ENCODE measurements at places on chromosomes 13 and 19. TPM values are rescaled to one million over a fixed set of nuclear protein-coding genes. Genes with fewer than 3 reads are reported as not detected.

DNA sequence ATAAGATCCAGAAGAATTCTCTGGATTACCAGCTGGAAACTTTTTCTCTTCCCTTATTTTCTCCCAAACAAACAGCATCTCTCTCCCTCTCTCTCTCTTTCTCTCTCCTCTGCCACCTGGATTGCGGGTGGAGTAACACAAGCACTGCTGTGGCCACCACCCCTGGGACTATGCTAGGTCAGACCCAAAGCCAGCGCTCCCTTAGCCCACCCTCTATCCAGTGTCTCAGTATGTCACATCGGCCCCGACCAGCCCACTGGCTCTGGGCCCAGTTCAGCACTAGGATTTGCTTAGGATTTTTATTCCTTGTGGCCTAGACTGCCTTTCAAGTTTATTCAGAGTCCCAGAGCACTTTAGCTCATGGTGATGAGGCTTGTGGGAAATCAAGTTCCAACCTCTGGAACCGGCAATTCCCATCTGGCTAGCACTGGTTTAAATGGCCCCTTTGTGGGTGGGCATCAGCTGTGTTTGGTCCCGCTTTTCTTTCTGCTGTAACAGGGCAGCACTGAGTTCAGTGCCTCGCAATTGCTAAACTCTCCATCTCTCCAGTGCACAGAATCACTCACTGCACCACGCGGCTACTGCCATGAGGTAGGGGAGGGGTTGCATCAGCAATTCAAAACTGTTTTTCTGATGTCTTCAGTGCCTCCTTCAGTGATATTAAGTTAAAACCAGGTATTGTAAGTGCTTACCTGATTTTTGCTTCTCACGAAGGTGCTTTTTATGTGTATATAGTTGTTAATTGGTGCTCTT is 1623.1 kb downstream of the SLITRK5 start:
- no peaks in the 10 kb centered on the region for H3K36me3 ChIP-seq
- H3K27ac ChIP-seq, result no peak overlapping the region
- H3K4me1 ChIP-seq, result no peaks in the 10 kb centered on the region
- DNase-seq, result no peak
- H3K4me3 ChIP-seq, result no peak overlapping the region
- no peaks in the 10 kb centered on the region for H3K27me3 ChIP-seq

DNA sequence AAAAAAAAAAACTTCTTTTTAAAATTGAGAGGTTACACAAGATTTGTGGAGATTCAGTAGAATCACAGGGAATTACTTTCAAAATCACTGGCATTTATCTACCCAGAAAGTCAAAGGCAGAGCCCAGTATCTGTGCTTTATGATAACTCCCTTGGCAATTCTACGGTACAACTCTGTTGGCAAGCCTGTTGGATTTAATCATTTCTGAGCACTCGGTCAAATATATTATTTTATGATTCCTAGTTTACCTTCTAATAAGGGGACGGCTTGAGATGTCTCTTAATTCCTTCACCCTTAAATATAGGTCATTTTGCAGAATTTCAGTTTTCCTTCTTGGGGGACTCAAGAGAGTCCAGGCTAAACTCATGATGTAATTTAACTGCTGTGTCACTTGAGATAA is 987.6 kb downstream of the EFNB2 start:
- H3K27ac ChIP-seq, result no peak overlapping the region
- H3K4me1 ChIP-seq, result no peaks in the 10 kb centered on the region
- H3K4me3 ChIP-seq, result no peak overlapping the region
- no peaks in the 10 kb centered on the region for H3K27me3 ChIP-seq
- H3K36me3 ChIP-seq, result no peaks in the 10 kb centered on the region
- no peak for DNase-seq

DNA sequence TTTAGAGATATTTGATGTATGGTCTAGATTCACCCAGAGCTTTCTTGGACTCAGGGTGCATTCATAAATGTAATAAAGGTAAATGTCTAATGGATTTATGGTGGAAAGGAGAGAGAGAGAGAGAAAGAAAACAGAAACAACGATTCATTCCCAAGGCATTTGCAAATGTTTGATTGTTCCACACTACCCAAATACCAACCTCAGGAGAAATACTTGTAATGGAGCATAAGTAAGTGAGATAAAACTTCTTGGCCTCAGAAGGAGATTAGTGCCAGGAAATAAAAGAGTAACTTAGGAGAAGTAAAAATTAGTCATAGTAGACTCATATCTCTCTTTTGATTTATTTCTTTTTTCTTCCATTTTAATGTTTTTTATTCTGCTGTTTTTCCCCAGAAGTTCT is 40.6 kb upstream of the DGKH start:
- no peaks in the 10 kb centered on the region for H3K27me3 ChIP-seq
- no peak overlapping the region for H3K4me3 ChIP-seq
- H3K4me1 ChIP-seq, result no peaks in the 10 kb centered on the region
- H3K36me3 ChIP-seq, result no peaks in the 10 kb centered on the region
- DNase-seq, result no peak
- H3K27ac ChIP-seq, result no peak overlapping the region

The ZNF844 gene
- 2.6 TPM for total RNA-seq
